Right cardiac atrium (tissue), 5 donors: ENCODE measurements at places on chromosomes 3 and 15. TPM values are rescaled to one million over a fixed set of nuclear protein-coding genes. Genes with fewer than 3 reads are reported as not detected.

DNA sequence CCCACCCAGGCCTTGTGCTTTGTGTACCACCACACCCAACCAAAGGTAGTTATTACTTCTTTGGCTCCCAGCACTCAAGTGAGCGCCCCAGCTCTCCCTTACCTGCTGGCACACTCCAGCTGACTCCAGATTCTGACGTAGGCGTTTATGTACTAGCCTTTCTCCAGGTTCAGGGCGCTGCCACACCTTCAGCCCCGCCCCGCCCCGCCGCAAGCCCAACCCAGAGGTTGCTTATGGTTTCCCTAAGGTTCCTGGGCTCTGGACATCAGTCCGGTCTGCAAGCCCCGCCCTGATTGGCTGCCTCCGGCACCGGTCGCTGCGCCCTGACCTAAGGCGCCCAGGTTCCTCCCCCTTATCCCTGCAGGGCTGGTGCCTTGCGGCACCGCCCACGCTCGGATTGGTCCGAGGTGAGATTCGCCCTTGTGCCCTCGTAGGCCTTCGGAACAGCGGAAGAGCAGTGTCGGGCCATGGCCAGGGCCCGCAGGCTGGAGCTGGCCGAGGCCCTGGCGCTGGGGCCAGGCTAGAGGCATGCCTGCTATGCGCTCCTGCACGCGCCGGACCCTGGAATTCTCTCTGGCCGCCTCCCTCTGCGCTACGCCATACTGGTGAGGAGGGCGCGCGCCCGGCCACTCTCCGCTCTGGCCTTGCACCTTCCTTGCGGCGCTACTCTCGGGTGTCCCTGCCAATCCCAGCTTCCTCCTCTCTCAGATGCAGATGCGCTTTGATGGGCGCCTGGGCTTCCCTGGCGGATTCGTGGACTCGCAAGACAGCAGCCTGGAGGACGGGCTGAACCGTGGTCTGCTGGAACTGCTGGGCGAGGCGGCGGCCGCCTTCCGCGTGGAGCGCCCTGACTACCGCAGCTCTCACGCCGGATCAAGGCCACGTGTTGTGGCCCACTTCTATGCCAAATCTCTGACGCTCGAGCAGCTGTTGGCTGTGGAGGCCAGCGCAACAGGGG, 19.8 kb upstream of the NUDT16 start:
- DNase-seq: peak; percentile 94

- no peak for DNase-seq
Measured at GRCh38 chr3:6785726-6786125, 75.2 kb upstream of the GRM7 start.

GRCh38 chr15:75352186-75353080, 5.6 kb downstream of the NEIL1 start:
- DNase-seq: no peak

DNA sequence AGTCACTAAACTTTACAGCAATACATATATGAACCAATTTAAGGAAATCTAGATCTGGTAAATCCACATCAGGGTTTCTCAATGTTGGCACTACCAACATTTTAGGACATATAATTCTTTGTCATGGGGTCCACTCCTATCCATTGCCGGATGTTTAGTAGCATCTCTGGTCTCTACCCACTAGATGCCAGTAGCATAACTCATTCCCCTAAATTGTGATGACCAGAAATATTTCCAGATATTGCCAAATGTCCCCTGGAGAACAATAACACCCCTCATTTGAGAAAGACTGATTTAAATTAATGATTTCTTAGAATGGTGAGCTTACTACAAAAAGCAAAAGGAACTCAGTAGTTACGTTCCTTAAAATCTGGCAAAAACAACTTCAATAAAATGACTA, 23.1 kb upstream of the ANKRD28 start:
- no peak for DNase-seq

GRCh38 chr3:121505256-121505655, 40.5 kb downstream of the POLQ start:
- no peak for DNase-seq

DNA sequence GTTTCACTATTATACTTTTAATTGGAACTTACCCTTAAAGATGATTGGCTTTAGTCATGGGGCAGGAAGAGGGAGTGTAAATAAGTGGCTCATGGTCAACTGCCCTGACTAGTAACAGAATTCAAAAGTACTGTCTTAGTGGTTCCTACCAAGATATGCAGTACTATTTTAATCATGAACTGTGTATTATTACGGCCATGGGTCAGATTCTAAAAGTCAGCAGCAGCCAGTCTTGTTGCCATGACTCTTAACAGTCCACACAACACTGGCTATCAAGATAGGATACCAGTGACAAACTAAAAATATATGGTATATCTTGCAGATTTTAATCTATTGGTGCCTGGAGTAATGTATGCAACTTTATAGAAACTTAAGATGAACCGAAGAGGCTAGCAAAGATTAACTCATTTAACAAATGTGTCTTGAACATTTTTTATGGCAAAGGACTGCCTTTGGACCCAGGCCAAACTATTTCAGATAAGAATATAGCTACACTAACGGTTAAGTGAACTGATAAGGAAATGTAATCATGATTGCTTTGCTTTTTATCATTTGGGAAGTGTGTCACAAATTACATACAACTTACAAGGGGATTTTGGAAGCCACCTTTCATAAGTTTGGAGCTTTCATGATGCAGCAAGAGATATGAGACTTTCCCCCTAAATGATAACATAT, 163.7 kb downstream of the TCF12 start:
- DNase-seq: no peak

- no peak for DNase-seq
Measured at GRCh38 chr3:154122552-154122911, 1.3 kb downstream of the ARHGEF26 start.

GRCh38 chr15:50830477-50831354, 65.2 kb upstream of the SPPL2A start:
- DNase-seq: no peak

GRCh38 chr3:151393146-151393830, 8.7 kb upstream of the P2RY12 start:
- no peak for DNase-seq

DNA sequence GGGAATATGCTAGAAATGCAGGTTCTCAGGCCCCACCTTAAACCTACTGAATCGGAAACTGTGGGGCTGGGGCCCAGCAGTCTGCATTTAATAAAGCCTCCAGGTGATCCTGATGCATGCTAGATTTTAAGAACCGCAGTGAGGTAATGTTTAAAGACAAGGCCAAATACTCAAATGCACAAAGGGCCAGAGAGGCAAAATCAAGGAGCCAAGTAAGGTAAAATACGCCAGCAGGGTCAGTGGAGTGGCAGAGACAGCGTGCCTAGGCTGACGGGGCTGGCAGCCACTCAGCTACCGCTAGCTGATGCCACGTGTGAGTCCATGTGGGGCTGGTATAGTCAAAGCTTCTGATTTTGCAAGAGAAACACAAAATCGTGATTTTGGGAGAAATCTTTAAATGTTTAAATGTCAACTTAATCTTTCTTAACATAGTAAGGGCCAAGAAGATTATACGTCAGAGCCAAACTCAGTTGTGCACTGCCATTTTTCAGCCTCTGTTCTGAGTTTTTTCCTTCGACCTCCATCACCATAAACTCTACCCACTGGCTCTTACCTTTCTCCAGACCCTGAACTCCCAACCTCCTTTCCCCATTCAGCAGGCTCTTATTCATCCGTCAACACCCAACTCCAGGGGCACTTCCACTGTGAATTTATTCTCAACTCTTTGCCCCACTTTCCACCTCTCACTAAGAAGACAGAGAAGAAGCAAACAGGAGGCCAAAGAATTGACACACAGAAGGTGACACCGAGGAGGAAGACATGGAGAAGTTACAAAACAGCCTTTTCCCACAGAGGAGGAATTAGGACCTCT, 136.6 kb upstream of the RAD18 start:
- DNase-seq: no peak

DNA sequence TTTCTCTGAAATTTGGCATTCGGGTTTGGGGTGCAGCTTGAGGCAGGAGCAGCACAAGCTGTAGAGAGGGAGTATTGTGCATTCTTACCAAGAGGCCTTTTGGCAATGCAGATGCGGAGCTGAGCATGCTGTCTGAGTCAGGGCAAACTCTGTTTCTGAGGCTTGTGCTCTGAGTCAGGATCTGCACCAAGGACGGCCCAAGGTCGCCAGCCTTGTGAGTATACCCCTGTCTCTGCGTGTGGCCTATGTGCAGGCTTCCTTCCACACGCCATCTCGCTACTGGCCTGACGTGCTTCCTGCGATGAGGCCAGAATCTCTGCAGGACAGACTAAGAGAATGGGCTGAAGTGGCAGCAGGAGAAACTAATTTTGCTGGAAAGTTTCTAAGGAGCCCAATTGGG, 83.8 kb upstream of the ROPN1 start:
- DNase-seq: no peak

DNA sequence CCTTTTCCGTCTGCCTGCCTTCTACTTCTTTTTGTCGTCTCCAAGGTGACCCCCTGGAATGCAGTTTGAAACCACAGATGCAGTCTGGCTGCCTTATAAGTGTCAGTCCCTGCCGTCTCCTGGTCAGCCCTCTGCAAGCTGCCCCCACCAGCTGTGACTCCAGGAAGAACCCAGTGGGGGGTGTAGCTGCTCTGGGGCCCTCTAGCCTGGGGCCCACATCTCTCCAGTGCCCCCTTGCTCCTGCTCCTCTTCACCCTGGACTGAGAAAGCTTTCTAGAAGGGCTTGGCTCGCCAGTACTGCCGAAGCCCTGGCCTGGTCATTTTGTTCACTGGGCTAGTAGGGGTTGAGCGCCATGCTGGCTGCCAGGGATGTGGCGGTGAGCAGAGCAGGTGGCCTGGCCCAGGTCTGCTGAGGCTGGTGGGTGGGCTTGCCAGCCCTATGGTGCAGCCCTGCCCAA, 21.3 kb downstream of the SYNM start:
- DNase-seq: no peak

- peak; percentile 70 for DNase-seq
Measured at GRCh38 chr15:70375006-70375431, 277.3 kb upstream of the TLE3 start.

DNA sequence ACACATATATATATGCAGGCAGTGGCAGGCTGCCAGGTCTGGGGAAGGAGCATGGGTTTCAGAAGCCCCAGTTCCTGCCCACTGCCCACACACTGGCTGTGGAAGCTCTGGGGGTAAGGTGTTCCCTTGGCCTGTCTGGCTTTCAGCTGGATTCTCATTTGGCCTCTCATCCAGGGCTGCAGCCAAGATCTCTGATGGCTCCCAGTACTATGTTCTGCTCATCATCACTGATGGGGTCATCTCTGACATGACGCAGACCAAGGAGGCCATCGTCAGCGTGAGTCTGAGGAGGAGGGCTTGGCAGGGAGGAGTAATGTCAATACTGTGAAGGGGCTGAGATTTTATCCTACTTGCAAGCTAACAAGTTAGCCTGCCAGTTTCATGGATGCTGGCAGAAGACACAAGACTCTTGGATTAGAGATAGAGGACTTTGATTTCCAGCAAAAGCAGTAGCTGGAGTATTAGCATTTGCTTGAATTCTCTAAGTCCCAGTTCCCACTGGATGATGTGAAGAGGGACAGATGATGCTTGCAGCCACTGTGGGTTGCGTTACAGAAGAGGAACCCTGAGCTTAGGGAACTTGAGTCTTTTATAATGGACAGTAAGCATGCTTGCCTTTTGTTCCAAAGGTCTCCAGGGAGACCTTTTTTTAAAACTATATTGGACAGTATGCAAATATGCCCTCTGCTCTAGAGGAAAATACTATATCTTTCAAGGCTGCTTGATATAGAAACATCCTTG, 5.6 kb upstream of the BRPF1 start:
- no peak for DNase-seq

DNA sequence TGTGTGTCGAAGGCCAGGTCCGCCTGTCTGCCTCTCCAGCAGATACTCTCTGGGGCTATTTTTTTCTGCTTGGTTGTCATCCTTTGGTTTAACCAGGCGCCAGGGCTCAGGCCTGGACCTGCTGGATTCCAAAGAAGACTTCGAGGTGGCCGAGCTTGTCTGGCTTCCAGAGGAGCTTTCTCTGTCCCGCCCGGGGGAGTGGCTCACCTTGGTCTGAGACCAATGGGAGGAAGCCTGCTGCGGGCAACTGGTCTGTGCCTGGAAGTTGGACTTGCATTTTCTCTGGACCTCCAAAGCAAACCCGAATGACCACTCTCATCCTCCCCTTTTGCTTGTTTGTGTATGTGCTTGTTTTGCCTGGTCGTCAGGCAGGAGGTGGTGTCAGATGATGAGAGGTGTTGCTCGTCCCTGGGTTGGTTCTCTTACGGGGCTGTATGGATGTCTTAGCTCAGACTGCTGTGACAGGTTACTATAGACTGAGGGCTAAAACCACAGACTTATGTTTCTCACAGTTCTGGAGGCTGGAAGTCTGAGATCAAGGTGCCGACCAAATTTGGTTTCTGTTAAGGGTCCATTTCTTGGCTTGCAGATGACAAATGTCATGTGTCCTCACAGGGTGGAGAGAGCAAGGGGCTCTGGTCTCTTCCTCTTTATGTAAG, 19.3 kb downstream of the IGF1R start:
- DNase-seq: no peak

- no peak for DNase-seq
Measured at GRCh38 chr3:126057501-126057819, 26.5 kb downstream of the SLC41A3 start.

P3H2 gene
- 4.1 TPM for total RNA-seq

MNS1 gene
- total RNA-seq: 2.0 TPM

HRG gene
- 0.22 TPM for total RNA-seq

PLA2G4D gene
- not detected for total RNA-seq

KNG1 gene
- 0.53 TPM for total RNA-seq

IFT57 gene
- total RNA-seq: 26.8 TPM

FANCD2OS gene
- total RNA-seq: not detected

TLR9 gene
- 0.20 TPM for total RNA-seq

PRICKLE2 gene
- 10.6 TPM for total RNA-seq

CPA3 gene
- 1.1 TPM for total RNA-seq

COL8A1 gene
- 34.4 TPM for total RNA-seq

C3orf85 gene
- not detected for total RNA-seq

MOBP gene
- 0.06 TPM for total RNA-seq

MRPS25 gene
- total RNA-seq: 92.7 TPM

ANKRD63 gene
- total RNA-seq: 4.3 TPM
